Muscle of arm (tissue), 14 donors: ENCODE measurements at places on chromosomes 13 and 19. TPM values are rescaled to one million over a fixed set of nuclear protein-coding genes. Genes with fewer than 3 reads are reported as not detected.

DNA sequence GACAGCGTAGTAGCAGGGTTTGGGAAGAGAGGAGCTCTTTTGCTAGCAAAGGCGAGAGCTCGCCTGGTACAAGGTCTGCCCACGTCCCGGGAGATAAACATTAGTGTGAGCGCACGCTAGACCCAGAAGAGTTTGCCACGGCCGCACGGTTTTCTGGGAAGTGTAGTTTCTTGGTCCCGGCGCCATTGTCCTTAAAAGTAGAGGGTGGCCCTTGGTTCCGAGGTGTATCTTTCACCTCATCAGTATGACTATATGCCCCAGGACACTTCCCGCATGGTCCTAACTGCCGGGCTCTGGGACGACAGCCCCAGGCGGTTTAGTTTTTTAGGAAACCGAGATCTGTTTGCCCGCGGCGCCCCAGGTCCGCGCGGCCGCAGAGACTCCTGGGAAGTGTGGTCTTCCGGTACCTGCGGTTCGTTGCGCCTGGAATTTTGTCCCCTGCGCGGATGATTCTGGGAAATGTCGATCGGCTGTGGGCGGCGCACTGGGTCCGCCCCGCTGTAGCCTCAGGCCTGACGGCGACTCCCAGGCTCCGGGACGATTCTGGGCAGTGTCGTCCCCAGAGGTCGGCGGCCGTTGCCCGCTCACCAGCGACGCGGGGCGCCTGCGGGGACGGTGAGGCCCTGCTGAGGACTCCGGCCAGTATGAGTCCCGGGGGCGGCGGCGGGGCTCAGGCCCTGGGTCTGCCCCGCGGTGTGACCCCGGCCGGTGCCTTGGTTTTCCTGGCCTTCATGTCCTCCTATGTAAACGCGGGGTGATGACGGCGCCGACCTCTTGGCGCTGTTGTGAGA lies at the start of gene ZNF181:
ZNF181 (plus strand) TSS at position 498 of the 791 bp plus-strand sequence. CDS start 795 bp downstream, outside the sequence.
- DNase-seq: peak; percentile 93

- no peak for DNase-seq
Observed at GRCh38 chr19:27860309-27860934, 1352.5 kb downstream of the UQCRFS1 start.

DNA sequence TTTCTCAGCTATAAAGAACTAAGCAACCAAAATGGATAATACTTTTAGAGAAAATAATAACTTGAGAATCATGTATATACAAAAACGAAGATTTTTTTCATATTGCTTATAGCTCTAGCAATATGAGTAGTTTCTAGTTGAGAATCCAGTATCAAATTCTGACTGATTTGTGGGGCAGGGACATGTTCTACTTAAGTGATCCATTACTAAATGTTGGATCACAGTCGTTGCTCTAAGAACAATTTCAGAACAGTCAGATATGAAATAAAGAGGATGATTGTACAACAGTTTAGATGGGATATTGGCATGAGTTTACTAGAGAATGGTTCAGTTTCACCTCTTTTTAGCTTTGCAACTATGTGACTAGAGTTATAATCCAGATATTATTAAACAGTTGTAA lies 39.9 kb downstream of the SOX21 start:
- no peak for DNase-seq

DNA sequence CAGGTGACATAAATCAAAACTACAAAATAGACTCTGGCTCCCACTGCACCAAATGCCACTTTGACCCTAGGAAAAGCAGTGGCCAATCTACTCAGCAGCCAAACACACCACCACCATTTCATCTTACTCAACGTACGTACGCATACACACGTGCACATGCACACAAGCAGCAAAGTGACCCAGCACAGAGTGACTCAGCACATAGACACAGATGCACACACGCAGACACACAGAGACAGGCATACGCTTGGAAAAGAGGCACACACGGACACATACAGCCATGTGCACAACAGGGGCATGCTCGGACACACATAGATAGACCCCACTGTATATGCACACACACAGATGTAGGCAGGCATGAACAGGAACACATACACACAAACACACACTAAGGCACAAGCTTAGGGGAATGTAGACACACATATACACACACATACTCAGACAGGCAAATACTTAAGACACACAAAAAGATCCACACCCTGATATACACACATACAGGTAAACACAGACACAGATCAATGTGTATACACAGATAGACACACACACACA lies 37.3 kb downstream of the PEPD start:
- DNase-seq: no peak

DNA sequence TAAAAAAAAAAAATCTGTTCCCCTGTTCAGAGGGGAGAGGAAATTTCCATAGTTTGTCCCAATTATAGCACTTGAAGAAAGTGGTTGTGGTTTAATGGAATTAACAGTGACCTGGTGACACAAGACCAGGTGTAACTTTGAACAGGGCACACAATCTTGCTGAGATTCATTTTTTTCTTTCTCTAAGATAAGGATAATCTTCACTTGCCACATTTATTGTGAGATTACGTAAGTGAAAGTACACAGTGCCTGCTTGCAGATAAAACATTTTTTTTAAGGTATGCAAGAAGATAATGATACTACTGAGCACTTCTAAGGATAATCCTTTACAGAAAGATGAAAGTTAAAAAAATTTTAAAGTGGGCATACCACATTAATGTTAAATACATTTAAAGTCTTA lies 448.1 kb downstream of the DIAPH3 start:
- DNase-seq: no peak

GRCh38 chr13:31433746-31434145 lies 234.0 kb downstream of the B3GLCT start:
- DNase-seq: no peak

DNA sequence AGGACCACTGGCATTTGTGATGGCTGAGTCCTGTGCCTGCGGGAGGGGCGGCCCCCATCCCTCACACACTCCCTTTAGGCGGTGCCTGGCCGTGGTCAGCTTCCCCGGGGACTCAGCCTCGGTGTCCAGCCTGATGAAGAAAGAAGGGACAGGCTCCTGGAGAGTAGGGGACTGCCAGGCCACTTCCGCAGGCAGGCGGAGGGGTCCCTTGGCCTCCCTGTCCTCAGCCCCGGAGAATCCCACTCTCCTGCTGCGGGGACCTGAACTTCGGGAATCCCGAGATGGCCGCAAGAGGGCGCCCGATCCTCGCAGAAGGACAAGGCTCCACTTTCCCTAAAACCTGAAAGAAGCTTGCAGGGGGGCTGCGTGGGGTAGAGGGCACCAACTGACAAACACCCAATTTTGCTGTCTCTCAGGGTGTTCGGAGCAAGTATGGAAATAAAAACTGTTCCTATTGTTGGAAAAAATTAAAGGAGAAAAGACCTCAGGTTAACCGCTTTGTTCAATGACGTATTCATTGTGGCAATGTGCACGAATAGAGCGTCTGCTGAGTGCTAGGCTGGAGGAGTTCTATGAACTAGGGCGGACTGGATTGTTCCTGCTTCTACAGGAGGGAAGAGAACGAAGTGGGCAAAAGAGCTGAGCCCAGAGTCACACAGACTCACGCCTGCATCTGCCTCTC lies 297.3 kb downstream of the ZNF536 start:
- no peak for DNase-seq

GRCh38 chr13:101416181-101417042 lies at the start of gene NALCN:
Gene NALCN (minus strand): TSS chr13:101416508. CDS start chr13:101399126, 17,382 bp downstream.
- no peak for DNase-seq

DNA sequence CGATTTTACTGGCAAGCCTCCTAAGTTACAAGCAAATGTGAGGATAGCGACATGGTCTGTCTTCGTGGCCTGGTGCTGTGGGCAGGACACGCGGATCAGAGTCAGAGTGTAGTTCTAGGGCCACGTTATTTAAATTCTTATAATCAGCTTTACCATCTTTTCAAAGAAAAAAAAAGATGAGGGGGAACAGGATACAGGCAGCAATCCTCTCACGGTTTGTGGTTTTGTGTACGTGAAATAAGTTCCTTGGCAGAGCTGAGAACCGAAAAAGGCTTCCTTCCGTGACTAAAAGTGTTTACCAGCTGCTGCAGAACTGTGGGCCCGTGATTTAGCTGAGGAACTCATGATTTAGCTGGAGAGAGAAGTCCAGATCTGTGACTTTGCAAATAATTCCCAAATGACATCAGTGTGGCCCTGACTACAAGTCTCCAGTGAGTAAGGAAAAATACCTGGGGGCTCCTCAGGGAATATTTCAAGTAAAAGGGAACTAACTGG lies 27.2 kb downstream of the RCBTB2 start:
- peak; percentile 26 for DNase-seq

- DNase-seq: no peak
Observed at GRCh38 chr13:105543742-105544141, 991.7 kb downstream of the EFNB2 start.

- no peak for DNase-seq
Observed at GRCh38 chr13:24087605-24088225, 72.8 kb upstream of the SPATA13 start.

DNA sequence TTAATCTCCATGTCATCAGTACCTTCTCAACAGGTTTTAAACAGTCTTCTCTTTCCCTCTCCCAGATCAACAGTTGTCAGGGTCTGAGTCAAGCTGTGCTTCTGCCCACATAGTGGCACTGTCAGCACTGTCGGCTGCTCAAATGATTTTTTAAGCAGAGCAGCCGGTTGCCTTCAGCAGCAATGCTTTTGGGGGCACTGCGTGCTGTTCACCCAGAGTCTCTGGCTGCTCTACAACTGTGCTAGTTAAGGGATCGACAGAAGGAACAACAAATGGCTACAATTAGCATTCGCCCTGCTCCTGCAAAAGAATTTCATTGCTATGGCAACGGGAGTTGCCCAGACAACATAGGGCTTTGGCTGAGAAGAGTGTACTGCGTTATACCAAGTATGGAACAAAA lies 412.9 kb downstream of the DIAPH3 start:
- DNase-seq: peak; percentile 37

- DNase-seq: no peak
Observed at GRCh38 chr13:111399776-111400538, 79.5 kb downstream of the TEX29 start.

DNA sequence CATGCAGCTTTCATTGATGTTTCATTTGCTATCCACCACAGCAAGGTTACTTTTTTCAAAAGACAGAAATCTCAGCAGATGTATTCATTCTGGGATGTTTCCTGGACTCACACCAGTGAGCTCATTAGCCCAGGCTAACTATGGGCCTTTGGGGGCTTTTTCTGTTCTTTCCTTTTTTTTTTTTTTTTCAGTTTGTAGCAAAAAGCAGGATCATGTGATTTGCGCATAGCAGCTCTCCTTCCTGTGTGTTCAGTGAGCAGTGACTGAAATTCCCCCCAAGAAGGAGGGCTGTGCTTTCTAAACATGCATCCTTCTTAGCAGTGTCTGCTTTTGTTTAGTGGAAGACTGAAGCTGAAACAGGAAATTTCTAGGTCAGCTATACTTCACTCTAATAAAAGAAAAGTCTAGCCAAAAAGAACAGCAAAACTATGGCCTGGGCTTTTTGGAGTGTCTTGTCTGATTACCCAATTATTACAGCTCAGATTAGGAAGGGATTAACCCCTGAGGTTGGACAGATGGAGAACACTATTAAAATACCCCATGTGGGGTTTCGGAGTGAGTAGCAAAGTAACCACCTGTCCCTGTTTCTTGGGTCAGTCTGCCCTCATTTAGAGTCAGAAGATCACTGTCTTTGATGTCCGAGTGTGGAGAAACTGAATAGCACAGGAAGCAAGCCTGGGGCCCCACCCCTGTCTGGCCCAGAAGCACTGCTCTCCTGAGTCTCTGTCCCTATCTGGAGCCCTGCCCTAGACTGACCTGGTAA lies 8.9 kb upstream of the AMER2 start:
- no peak for DNase-seq

- no peak for DNase-seq
Observed at GRCh38 chr19:34502582-34503411, 21.2 kb downstream of the WTIP start.

DNA sequence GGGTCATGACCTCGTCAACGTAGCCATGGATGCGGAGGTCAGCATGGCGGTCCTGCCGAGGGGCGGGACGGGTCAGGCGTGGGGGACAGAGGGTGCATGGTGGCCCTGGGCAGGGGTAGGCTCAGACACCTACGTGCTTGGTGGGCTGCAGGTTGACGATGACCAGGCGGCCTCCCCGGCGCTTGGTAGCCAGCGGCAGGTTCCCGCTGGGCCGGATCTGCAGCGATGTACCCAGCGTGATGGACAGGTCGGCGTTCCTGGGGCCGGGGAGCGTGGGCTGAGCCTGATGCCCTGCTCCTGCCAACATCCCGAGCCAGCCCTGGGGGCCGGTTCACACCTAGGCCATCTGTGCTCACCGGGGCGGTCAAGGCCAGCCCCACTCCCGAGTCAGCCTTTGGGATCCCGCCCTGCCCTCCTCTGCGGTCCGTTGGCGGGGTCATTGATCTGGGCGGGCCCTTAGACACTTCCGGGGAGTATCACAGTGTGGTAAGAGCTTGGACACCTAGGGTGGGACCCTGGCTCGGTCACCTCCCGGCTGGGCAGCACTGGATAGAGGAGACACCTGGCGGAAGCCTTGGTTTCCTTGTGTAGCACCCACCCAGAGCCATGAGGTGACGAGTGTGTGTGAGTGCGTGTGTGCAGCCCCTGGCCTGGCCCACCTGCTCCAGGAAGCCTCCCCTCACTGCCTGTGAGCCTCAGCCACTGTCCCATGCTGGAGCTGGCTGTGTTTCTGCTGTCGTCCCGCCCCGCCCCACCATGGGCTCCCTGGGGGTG lies 7.3 kb downstream of the SIRT6 start:
- DNase-seq: no peak

- DNase-seq: peak; percentile 79
Observed at GRCh38 chr19:14517840-14518505, at the start of gene DNAJB1. Gene DNAJB1 (minus strand): TSS chr19:14518397. CDS start chr19:14518349, 48 bp downstream.

- no peak for DNase-seq
Observed at GRCh38 chr13:64160479-64160878, 2744.8 kb upstream of the PCDH20 start.

DNA sequence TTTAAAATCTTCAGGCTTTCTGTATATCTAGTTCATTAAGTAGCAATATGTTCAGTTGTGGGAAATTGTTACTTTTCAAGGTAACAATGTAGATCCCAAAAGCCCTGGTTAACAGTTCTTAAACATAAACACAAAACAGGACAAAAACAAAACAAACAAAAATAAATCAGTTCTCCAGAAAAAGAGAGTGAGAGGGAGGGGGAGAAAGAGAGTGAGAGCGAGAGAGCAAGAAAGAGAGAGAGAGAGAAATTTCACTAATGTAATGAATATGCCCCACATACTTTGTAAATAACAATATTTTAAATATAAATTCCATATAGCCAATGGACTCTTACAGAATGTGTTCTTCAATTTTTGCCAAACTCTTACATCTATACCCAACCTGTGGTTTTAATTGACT lies 275.5 kb downstream of the GPC6 start:
- DNase-seq: no peak

DNA sequence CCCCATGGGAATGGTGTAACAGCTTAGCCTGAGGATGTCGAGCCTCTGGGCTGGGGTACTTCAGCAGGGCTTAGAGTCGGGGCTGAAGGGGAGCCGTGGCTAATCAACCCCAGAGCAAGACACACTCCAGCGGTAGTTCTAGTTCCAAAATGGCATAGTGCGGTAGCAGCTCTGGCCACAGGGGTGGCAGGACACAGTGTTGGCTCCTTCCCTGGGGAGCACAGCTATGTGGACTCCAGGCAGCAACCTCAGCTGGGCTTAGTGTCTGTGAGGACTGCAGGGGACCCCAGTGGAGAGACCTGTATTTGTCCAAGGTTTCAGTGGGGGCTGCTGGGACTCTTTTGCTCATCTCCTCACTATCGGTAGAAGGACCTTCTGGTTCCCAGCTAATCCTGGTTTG lies 70.8 kb upstream of the PCDH20 start:
- no peak for DNase-seq

MISP3 gene
- 0.45 TPM for polyA plus RNA-seq

NANOS3 gene
- 1.8 TPM for polyA plus RNA-seq

PRTN3 gene
- 0.66 TPM for polyA plus RNA-seq

CLIP3 gene
- 40.2 TPM for polyA plus RNA-seq

ZNF320 gene
- 25.0 TPM for polyA plus RNA-seq

GNA15 gene
- polyA plus RNA-seq: 1.5 TPM

CILP2 gene
- 4.2 TPM for polyA plus RNA-seq

MATK gene
- polyA plus RNA-seq: 0.55 TPM
